NCI-H146 (cell line): ENCODE measurements at places on chromosomes 11 and 22.

DNA sequence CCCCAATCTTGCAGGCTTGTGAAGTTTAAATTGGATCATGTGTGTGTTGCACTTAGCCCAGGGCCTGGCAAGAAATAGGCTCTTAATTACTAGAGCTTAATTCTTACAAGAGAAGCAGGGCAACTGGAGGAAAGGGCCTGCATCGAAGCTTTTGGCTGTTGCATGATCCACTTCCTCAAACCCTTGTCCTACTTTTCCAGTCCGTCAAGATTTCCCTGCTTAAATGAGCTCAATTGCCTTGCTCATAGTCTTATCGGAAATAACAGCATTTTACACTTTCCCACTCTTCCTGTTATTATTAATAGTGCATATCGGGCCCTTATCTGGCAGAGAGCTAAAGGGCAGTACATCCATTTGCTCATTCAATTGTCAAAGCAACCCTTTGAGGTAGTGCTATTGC lies 18.1 kb downstream of the DTX4 start:
- no peak for DNase-seq

DNA sequence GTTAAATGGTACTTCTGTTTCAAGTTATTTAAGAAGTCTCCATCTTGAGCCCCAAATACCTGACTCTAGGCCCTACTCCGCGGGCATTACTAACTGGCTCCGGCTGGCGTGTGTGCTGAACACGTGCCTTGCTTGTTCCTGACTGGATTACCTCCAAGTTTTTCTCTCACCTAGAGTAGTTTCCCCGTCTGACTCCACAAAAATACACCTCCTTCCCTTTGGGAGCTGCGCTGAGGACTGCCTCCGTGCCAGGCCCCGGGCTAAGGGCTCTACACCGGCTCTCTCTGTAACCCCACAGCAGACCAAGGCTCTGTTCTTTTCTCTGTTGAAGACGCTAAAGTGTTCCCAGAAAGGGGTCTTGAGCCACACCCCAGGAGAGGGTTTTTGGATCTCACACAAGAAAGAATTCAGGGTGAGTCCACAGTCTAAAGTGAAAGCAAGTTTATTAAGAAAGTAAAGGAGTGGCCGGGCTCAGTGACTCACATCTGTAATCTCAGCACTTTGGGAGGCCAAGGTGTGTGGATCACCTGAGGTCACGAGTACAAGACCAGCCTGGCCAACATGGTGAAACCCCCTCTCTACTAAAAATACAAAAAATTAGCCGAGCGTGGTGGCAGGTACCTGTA lies 61.8 kb downstream of the ANO1 start:
- DNase-seq: no peak

- no peak for DNase-seq
Observed at GRCh38 chr11:102177974-102178631, 67.9 kb downstream of the YAP1 start.

DNA sequence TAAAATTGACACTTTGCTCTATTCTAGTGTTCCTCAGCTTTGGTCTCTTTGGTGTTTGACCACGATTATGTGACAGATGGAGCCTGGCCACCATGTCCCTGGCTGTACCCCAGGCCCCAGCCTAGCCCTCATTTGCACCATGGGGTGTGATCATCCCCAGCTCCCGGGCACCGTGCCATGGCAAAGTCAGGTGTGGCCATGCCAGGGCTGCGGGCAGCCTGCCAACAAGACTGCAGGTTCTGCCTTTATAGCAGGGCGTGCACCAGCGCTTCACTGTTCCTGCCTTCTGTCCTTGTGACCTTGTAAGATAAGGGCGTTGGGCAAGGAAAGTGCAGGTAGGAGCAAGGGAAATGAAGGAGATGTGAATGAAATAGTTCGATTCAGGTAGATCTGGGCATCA lies 22.4 kb upstream of the APOBEC3A start:
- peak; percentile 70 for DNase-seq

GRCh38 chr22:16933291-16934282 lies 74.4 kb downstream of the GAB4 start:
- no peak for DNase-seq

- DNase-seq: no peak
Observed at GRCh38 chr22:41782316-41782715, 18.2 kb upstream of the CCDC134 start.

DNA sequence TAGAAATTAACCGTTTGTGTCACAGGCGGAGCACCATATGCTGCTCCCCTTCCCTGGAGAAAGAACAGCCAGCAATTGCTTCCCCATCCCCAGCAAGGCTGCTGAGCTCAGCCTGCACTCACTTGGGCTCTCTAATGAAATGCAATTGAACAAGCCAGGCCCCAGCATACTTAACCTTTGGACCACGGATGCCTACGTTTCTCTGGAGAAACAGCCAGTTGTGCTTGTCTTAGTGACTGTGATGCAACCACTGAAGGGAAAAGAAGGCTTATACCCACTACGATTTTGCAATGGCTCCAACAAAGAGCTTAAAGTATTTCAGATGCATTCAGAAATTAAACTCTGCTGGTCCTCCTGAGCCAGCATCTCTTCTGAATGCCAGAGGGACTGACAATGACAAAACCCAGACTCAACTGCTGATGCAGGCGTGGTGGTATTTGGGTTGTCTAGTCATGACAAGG lies 51.3 kb upstream of the SESN3 start:
- no peak for DNase-seq

DNA sequence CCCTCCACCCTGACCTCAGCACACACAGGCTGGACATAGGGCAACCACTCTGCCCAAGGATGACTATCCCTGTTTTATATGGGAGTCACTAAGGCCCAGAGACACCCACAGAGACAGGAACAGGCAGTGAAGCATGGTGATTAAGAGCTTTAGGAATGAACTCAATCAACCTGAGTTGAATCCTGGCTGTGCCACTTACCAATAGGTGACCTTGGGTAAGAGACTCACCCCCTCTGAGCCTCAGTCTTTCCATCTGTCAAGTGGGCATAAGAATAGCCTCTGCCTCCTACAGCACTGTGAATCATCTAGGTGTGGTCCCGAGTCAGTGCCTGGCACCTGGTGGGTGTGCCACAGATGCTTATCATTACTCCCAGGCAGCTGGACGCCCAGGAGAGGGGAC lies 6.8 kb downstream of the CRYBB1 start:
- DNase-seq: no peak

DNA sequence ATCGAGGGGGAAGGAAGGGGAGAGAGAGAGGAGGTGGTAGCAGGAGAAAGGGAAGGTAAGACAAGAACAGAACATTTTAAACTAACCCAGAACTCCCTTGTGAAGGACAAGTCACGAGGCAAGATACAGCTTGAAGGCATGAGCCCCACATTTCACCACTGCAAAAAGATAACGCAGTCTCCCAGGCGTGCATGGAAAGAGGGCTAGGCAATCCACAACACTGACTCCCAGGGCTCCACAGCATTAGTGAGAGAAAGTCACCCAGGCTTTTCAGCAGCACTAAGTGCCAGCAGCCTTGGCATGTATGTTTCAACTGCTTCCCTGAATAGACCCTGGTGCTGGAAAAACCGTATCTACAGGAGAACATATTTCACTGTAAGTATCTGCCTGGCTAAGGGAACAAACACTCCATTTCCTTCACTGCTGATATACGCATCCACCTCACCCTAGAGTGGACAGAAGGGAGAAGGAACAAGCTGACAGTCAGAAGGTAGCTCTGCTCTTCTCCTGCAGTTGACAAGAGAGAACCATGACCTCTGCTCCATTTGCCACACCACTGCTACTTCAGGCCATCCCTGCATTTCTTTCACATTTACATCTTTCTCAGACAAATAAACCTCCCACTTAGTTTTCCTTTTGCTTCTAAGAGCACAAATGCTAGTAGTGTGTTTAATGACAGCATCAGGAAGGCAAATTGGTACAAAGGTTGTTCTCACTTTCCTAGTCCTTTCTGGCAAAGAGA lies 87.9 kb downstream of the AMBRA1 start:
- DNase-seq: no peak

GRCh38 chr11:27076121-27076589 lies 35.5 kb downstream of the BBOX1 start:
- DNase-seq: peak; percentile 15

DNA sequence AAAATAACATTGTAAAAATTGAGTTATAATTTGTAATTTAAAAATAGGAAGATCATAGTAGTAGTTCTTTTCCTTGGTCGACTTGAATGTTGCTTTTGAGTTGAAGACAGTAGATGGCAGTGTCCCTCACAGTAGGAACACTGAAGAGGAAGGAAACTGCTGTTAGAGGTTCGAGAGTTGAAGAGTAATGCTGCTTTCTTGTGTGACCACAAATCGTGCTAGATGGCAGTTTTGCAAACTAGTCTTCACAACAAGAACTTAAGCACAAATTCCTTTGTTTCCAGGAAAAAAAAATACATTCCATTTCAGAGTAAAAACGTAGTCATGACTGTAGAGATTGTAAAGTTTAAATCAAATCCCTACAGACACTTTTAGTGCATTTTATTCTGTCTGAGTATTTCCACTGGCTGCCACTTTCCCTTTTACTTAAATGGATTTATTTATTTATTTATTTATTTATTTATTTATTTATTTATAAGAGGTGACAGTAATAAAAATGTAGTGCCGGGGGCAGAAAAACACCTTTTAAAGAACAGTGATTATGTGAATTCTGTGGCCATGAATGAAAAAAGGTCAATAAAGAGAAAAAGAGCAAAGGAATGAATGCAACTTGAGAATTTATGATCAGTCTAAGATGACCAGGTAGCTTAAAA lies 54.6 kb downstream of the SPECC1L start:
- DNase-seq: peak; percentile 27

DNA sequence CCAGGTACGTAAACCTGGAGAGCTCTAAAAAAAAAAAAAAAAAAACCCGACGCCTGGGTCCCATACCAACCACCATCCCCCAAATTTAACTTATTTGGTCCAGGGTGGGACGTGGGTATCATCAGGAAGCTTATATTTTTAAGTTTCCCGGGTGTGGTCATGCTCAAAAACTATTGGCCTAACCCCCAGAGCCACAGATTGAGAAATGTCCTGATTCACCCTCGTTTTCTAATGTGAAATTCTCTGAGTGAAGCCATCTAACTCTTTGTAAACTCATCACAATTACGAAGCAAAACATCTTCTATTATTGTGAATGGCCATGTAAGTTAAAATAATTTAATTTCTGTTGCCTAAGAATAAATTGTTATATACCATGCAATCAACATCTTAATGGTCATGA lies 29.6 kb downstream of the PAK1 start:
- DNase-seq: no peak

- DNase-seq: no peak
Observed at GRCh38 chr11:6576471-6577373, 26.7 kb downstream of the RRP8 start.

DNA sequence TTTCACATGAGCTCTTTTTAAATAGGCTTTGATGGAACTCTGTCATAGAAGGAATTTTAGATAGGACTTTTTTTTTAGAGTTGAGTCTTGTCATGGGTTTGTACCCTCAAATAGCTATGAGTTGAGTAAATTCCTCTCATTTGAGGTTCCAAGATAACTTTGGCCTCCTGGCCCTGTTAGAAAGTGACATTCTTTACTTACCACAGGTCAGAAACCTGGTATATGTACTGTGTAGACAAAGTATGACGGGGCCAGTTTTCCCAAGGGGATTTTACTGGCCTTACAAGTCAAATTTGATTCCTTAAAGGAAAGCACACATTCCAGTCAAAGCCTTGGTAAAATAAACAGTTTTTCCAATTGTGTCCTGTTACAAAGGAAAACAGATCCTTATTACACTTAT lies 729.3 kb upstream of the LUZP2 start:
- no peak for DNase-seq

DNA sequence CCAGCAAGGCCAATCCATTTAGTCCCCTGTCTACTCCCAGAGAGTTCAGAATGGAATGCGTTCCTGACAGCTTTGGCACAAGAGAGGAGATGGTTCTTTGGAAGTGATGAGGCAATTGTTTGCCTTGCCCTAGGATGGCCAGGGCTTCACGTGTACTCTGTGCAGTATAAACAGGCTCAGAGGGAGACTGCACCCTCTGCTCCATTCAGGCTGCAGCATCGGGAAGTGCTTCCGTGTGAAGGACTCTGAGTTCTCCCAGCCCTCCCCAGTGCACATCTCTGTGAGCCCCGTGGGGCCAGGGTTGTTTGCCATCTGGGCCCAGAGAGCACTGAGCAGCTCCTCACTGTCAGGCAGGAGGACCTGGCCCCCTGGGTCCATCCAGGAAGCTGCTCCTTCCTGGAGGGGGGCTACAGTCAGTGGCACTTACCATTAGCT lies 215.3 kb upstream of the TBCEL start:
- DNase-seq: no peak

- DNase-seq: no peak
Observed at GRCh38 chr11:68651208-68651984, 32.9 kb upstream of the GAL start.
